ENCODE measurements at places on chromosomes 5 and 9. TPM values are rescaled to one million over a fixed set of nuclear protein-coding genes. Genes with fewer than 3 reads are reported as not detected.

The RELL2 gene
- polyA plus RNA-seq: 3.7 TPM

The TMEM250 gene
- 74.9 TPM for polyA plus RNA-seq

The C9orf152 gene
- polyA plus RNA-seq: not detected

The HMCN2 gene
- not detected for polyA plus RNA-seq

The LCN10 gene
- polyA plus RNA-seq: 0.22 TPM

The LVRN gene
- not detected for polyA plus RNA-seq

The ANKRD18A gene
- polyA plus RNA-seq: 0.49 TPM

The CCDC187 gene
- polyA plus RNA-seq: not detected

The ECM2 gene
- polyA plus RNA-seq: not detected

The LECT2 gene
- polyA plus RNA-seq: not detected

DNA sequence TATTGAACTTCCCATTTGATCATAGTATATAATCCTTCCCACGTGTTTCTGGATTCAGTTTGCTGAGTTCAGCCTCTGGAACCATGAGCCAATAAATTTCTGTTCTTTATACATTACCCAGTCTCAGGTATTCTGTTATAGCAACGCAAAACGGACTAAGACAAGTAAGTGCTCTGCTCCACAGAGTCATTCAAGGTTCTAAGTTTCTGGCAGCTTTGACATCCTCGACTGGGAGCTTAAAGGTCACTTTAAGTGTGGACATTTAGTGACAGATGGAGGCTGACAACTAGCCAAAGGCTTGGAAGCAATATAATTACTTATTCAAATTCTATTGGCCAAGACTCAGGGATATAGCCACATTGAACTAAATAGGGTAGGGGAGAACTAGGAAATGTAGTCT is 177.7 kb upstream of the RASEF start:
- no peak for DNase-seq

DNA sequence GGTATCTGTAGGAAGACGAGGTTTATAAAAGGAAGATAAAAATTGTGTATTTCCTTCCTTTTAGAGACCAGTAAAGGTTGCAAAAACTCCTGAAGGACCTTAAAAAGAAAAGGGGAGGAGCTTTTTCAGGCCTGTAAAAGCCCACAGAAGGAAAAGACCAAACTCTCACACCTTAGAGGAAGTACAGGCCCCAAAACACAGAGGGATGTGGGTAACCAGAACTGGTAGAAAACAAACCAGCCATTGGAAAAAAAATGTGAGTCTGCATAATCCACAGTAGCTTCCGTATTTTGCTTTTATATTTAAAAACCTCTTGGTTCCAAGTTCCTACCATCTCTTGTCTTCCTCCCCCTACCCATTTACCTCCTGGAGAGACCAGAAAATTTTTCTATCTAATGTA is 8.5 kb downstream of the GIN1 start:
- no peak for DNase-seq

DNA sequence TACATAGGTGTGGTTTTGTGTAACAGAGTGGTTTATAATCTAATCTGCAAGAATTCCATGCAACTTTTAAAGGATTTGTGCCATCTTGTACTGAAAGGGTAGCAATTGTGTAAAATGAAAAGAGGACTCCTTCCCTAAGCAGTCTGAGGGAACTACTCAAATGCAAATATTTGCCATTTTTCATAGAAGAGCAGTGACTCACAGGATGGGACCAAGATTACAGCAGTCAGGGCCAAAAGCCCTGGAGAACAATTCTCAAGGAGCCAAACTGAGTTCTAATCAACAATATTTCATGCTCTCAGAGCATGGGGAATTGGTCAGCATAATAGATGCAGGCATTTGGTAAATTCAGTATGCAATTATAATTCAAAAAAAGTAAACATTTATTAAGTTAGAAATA is 495.8 kb downstream of the CHSY3 start:
- no peak for DNase-seq

DNA sequence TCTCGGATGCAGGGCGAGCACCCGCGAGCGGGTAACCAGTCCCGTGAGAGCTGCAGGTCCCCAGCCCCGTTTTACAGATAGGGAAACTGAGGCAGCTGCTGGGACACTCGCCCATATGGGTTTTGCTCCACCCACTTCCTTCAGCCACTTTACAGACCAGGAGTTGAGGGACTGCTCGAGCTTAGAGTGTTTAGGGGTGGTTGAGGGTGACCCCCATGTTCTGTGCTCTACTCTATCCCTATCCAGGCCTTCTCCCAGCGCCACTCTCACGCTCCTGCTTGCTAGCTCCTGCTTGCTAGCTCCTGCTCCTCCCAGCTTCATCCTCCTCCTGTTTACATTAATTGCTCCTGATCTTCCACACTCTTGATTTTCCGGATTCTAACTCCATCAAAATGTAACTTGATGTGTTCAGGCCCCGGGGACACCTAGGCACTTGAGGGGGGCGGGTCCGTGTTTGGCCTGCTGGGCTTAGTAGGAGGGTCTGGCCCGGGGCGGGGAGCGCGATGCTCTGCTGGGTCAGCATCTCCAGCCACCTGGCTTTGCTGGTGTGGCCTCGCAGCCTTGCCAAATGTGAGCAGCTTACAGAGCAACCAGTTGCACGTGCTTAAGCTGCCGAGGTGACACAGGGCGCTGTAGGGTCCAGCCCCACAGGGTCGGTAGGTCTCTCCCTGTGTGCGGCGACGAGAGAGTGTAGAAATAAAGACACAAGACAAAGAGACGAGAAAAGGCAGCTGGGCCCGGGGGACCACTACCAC is 1.5 kb upstream of the PTGES2 start:
- no peak for DNase-seq

- no peak for DNase-seq
Observed at GRCh38 chr5:96256795-96257470, 176.1 kb downstream of the PCSK1 start.

DNA sequence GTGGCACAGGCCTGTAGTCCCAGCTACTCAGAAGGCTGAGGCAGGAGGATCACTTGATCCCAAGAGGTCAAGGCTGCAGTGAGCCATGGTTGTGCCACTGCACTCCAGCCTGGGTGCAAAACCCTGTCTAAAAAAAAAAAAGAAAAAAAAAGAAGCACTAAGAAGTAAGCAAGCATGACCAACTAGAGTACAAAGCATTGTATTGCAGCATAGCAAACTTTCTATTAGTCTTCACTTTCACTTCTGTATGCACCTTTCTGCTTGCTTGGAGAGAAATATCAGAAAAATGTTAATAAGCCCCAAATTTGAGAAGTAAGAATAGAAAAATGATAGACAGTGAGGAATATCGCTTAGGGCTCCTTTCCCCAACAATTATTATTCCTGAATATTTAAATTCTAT is 497.7 kb upstream of the WWC1 start:
- no peak for DNase-seq

DNA sequence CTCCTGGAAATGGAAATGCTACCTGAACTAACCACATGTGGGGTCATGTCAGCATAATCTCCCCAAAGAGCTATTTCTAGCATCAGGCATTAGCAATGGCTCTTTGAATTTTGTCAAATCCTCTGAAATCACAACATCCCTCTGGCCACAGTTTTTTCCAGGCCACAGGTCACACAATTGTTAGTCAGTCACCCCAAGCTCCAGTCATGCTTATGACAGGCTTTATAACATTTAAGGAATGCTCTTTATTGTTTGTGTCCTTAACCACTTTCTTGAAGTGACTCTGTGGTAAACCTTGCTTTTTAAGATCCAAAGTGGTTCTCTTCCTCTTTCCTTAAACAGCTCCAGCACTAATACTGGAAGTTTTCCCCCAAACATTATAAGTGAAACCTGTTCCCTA is 169.2 kb upstream of the HMHB1 start:
- DNase-seq: no peak

DNA sequence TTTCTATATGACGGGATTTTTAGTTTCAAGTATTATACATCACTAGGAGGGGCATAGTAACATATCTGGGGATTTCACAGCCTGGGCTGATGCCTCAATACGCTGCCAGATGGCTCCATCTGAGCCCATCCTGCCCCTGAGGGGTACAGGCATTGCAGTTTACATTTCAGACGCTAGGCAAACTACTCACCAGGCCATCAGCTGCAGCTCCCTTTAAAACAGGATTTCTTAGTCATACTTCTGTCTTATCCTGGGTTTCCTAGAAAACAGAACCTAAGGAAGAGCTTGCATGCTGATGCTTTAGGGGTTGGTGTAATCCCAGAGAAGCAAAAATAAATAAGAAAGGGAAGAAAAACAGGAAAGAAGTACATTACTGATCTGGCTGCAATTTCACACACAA is 372.8 kb upstream of the PIK3R1 start:
- no peak for DNase-seq

- DNase-seq: no peak
Observed at GRCh38 chr9:98328141-98328540, 72.7 kb upstream of the TBC1D2 start.

GRCh38 chr5:56751572-56752313 is 63.6 kb upstream of the MAP3K1 start:
- no peak for DNase-seq

DNA sequence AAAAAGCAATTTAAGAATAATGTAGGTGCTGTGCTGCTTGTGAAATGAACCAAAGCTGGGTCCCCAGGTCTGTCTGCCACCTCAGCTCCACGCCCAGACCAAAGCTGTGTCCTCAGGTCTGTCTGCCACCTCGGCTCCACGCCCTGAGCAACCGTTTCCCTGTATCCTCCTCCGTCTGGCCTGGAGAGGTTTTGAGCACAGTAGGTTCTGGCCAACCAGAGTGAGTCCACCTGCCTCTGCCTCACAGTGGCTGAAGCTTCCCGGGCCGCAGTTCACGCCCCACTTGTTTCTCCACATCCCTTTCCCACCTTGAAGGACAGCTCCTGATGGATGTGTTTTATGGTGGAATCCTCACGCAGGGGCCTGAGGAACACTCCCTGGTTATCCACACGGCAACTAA is 120.5 kb downstream of the ADAMTS2 start:
- DNase-seq: no peak

DNA sequence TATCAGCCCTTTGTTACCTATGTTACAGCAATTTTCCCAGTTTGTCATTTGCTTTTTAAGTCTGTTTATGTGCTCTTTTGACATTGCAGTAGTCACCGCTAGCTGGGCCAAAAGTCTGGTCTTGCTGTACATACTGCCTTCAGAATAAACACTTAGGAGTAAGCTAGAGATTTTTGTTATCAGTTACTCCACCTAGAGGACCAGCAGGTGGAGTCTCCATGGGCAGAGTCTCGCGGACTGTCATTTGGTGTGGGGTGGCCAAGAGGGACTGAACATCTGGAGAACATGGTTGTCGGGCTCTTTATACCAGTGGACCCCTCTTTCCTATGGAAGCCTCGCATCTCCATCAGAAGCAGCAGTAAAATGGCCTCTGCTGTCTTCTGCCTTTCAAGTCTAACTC is 10.8 kb upstream of the MGAT1 start:
- DNase-seq: no peak

- DNase-seq: no peak
Observed at GRCh38 chr5:151244206-151244605, 8.8 kb upstream of the GM2A start.

DNA sequence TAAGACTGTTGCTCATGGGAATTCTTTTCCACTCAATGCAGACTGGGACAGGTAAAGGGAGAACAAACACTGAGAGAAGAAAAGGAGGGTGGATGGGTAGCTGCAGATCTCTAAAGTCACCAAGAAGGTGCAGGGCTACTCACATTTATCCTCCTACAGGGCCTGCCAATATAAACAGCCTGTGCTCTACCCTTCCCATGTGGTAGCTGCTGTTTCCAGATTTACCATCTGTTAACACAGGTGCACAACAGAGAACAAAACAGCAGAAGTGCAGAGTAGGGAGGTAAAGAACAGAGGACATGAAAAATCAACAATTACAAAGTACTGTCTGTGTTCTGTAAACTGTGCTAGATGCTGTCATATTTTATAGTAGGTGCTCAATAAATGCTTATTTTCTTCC is 26.0 kb downstream of the JAKMIP2 start:
- no peak for DNase-seq

DNA sequence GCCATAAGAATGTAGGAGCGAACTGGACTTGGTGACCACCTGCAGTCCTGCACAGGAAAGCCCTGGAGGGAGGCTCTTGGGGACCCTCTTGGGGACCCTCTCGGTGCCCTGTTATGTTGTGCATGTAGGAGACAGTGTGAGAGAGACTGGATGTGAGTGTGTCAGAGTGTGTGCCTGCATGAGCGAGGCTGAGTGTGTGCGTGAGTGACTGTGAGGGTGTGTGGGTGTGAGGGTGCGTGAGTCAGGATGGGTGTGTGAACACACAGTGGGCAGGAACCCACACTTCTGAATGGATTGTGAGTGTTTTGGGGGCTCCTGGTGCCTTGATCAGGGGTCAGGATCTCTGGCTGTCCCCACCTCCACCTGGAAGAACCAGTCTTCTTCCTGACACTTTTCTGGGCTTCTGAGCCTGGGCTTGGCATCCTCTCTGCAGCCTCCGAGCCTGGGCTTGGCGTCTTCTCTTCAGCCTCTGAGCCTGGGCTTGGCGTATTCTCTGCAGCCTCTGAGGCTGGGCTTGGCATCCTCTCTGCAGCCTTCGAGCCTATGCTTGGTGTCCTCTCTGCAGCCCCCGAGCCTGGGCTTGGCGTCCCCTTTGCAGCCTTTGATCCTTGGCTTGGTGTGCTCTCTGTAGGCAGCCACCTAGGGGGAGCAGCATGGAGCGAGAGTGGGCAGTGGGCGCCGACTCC is 25.6 kb upstream of the ANKRD33B start:
- DNase-seq: no peak

DNA sequence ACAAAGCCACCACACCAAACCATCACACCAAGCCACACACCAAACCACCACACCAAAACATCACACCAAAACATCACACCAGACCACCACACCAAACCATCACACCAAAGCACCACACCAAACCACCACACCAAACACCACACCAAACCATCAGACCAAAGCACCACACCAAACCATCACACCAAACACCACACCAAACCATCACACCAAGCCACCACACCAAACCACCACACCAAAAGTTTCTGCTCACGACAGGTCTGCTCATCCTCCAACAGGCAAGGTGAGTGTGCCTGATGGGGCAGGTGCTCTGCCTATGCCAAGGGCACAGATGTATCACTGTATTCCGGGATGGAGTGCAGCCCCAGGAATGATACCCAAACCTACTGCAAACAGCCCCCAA is 87.9 kb upstream of the FSTL4 start:
- DNase-seq: no peak

Data from CD8-positive, alpha-beta memory T cell (primary cell).